ENCODE measurements at places on chromosomes 16 and 17. TPM values are rescaled to one million over a fixed set of nuclear protein-coding genes. Genes with fewer than 3 reads are reported as not detected.

The RAMP2 gene
- 9.2 TPM for total RNA-seq

DNA sequence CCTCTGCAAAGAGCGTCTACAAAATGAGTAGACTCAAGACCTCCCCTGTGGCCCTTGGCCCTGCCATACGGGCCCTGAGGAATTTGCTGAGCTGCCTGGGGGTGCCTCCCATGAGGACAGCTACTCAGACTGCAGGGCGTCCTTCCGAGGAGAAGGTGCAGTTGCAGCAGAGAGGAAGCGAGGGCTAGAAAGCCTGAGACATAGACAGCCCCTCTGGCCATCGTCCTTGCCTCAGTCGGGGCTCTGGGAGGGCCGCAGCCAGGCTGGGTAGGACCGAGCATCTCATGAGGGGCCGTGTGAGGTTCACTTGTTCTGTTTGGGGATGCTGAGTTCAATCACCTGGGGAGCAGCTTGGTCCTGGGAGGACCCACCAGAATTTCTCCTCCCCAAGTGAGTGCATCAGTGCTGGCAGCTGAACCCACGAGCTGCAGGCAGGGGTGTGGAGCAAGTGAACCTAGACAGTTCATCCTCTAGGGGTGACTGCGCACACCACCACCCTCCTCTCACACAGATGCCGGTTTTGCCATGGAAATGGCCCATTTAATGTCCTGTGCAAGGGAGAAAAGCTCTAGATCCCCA, 20.3 kb downstream of the RAB11FIP4 start:
- H3K4me3 ChIP-seq, result no peak overlapping the region
- H3K27ac ChIP-seq, result no peak overlapping the region
- H3K4me1 ChIP-seq, result peaks cover 9% of the 10 kb centered on the region
- no peaks in the 10 kb centered on the region for H3K36me3 ChIP-seq

The MAF gene
- 52.3 TPM for total RNA-seq

- H3K27ac ChIP-seq, result no peak overlapping the region
- H3K4me1 ChIP-seq, result peaks cover 6% of the 10 kb centered on the region
- H3K36me3 ChIP-seq, result no peaks in the 10 kb centered on the region
- DNase-seq, result peak; percentile 61
- no peaks in the 10 kb centered on the region for H3K27me3 ChIP-seq
These were observed 61.3 kb upstream of the KIFC3 start for GRCh38 chr16:57863434-57864160.

- H3K4me1 ChIP-seq, result peaks cover 46% of the 10 kb centered on the region
- no peak overlapping the region for H3K4me3 ChIP-seq
- no peaks in the 10 kb centered on the region for H3K27me3 ChIP-seq
- no peaks in the 10 kb centered on the region for H3K36me3 ChIP-seq
- no peak for DNase-seq
These were observed 6.0 kb downstream of the SREBF1 start for GRCh38 chr17:17830740-17831207.

- no peak overlapping the region for H3K27ac ChIP-seq
- H3K36me3 ChIP-seq, result no peaks in the 10 kb centered on the region
- no peak overlapping the region for H3K4me3 ChIP-seq
These were observed 122.4 kb downstream of the LAT start for GRCh38 chr16:29107299-29107698.

DNA sequence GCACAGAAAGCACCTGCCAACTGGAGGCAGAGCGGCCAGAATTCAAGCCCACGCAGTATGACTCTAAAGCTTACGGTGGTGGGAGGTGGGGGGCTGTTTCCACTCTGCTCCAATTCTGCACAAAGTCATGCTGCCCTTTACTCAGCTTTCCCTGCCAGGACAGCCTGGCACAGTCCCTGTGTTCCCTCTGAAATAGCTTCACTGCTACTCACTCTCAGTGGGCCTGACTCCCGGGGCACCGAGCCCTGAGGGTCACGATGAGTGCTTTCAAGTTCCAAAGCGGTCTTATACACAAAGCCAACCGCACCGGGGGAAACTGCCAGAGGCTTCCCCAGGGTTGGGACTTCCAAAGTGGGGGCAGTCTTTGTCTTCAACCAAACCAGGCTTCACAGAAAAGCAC, 306.1 kb upstream of the XYLT1 start:
- H3K4me1 ChIP-seq, result no peaks in the 10 kb centered on the region
- no peaks in the 10 kb centered on the region for H3K36me3 ChIP-seq
- DNase-seq, result no peak
- no peaks in the 10 kb centered on the region for H3K27me3 ChIP-seq
- no peak overlapping the region for H3K27ac ChIP-seq

The ENPP7 gene
- total RNA-seq, result not detected

DNA sequence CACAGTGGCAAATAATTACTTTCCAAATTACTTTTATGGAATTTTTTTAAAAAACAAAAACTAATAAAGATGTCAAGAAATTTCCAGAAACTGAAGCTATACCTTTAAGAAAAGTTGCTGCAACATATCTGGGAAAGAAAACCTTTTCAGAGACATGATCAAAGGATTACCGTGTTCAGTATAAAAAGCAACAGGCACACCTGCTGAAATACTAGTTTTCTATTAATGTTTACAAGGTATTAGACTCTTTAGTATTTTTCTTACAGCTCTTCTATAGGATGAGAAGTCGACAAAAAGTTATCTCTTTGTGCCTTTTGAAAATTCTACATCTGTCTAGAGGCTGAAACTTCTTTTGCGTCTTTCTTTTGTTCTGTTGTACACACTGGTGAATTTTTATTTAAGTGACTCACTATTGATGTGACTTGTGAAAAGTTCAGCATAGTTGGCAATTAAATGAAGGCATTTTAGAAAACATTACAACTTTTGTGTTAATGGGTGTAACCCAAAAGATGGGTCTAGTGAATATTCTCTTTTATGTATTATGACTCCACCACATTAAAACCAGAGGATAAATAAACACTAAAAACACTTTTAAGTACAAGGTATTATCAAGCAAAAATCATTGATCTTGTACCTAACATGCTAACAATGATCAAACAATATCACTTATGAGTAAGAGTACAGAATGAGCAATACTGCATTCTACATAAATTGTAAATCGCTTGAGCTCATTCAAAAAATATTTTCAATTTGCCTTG, 23.8 kb downstream of the NACA2 start:
- H3K4me1 ChIP-seq, result no peaks in the 10 kb centered on the region
- H3K27ac ChIP-seq, result no peak overlapping the region
- H3K27me3 ChIP-seq, result no peaks in the 10 kb centered on the region
- H3K4me3 ChIP-seq, result no peak overlapping the region
- no peaks in the 10 kb centered on the region for H3K36me3 ChIP-seq
- DNase-seq, result no peak

The GPRC5C gene
- total RNA-seq, result 81.0 TPM

DNA sequence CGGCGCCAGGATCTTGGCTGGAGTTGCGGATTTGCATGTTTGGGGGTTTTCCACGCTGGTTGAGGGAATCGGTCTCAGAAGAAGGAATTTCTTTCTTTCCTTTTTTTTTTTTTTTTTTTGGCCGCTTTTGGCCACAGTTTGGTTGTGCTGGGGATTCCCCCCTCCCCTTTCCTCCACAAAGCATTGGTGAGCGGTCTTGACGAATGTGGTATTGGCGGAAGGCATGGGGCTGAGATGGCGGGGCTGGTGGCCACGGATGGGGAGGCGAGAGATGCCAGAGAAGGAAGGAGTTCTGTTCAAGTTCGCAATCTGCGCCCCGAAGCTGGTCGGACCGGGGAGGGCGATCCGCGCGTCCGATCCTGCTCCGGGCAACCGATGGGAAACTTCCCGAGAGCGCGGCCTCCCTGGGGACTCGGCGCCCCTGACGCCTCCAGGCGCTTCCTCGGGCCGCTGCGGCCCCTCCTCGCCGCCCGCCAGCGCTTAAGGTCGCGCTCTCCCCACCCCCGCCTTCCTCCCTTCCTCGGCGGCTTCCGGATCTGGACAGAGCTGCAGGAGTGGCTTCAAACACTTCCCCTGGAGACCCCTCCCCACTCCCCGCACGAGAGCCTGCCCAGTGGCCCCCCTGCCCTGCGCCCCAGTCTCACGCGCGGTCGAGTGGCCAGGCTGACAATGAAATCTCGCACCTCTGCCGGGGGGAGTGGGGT, 43.2 kb downstream of the RAI1 start:
- H3K4me1 ChIP-seq, result no peaks in the 10 kb centered on the region
- H3K27me3 ChIP-seq, result no peaks in the 10 kb centered on the region
- H3K27ac ChIP-seq, result no peak overlapping the region
- DNase-seq, result no peak

- DNase-seq, result no peak
- H3K36me3 ChIP-seq, result no peaks in the 10 kb centered on the region
- no peaks in the 10 kb centered on the region for H3K4me1 ChIP-seq
- peaks cover 1% of the 10 kb centered on the region for H3K27me3 ChIP-seq
- H3K4me3 ChIP-seq, result no peak overlapping the region
These were observed 347.5 kb upstream of the ASIC2 start for GRCh38 chr17:33640629-33641028.

GRCh38 chr17:74515941-74516340, 15.3 kb downstream of the CD300LB start:
- H3K27me3 ChIP-seq, result no peaks in the 10 kb centered on the region
- H3K4me3 ChIP-seq, result no peak overlapping the region
- peaks cover 17% of the 10 kb centered on the region for H3K4me1 ChIP-seq
- H3K36me3 ChIP-seq, result no peaks in the 10 kb centered on the region

DNA sequence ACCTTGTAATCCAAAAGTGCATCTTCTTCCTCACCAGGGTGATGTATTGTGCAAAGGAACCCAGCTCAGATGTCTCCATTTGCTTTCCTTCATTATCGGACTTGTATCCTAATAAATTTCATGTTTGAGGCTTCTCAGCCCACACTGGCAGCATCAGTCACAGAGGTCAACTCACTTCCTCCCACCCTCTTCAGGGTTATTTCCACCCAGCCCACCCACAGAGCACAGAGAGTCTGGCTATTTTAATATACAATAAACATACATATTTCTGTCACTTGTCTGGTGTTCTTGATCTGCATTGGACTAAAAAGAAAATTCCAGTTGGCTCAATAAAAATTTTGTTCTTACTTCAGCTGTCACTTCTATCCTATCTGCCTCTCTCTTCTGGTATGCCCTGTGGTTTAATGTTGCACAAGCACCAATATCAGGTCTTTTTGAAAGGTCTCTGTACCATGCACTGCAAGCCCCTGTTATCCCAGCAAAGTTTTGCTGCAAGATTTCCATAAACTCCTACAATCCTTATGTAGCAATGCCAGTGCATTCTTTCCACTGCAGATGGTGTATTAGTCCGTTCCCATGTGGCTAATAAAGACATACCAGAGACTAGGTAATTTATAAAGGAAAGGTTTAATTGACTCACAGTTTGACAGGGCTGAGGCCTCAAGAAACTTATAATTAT, 201.8 kb downstream of the CDH11 start:
- no peak for DNase-seq
- H3K4me1 ChIP-seq, result no peaks in the 10 kb centered on the region
- no peak overlapping the region for H3K27ac ChIP-seq
- no peaks in the 10 kb centered on the region for H3K36me3 ChIP-seq

DNA sequence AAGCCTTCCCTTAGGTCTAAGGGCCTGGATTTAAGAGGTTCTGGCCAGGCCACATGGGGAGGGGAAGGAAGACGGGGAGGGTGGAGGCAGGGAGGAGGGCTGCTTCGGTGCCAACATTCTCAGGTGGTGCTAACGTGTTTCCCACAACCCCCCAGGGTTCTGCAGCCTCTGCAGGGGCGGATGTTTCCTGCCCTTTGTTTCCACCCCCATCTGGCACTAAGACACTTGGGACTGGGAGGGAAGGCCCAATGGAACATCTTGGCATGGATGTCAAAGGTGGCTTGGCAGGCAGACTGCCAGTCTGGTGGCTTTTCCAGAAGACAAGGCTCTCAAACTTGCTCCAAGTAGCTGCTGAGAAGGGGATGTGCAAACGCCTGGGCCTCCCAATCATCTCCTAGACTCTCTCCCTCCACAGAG, 12.7 kb downstream of the HIC1 start:
- H3K36me3 ChIP-seq, result peaks cover 54% of the 10 kb centered on the region
- peak; percentile 71 for DNase-seq
- no peaks in the 10 kb centered on the region for H3K4me1 ChIP-seq
- no peaks in the 10 kb centered on the region for H3K27me3 ChIP-seq
- peak overlapping the region; percentile 75 for H3K27ac ChIP-seq

GRCh38 chr17:68892658-68893057, 62.5 kb downstream of the ABCA8 start:
- no peaks in the 10 kb centered on the region for H3K27me3 ChIP-seq
- peaks cover 5% of the 10 kb centered on the region for H3K36me3 ChIP-seq
- no peaks in the 10 kb centered on the region for H3K4me1 ChIP-seq
- H3K4me3 ChIP-seq, result no peak overlapping the region

The CLEC18A gene
- not detected for total RNA-seq

GRCh38 chr17:69060822-69061221, at the start of gene ABCA9:
TSS of gene ABCA9 (minus strand) at chr17:69060927. CDS start at chr17:69051126, 9,801 bp downstream.
- peak within 1 kb of the TSS; percentile 39 for H3K4me3 ChIP-seq
- H3K27me3 ChIP-seq, result no peaks in the 10 kb centered on the region
- H3K36me3 ChIP-seq, result no peaks in the 10 kb centered on the region
- DNase-seq, result no peak
- H3K4me1 ChIP-seq, result no peaks in the 10 kb centered on the region

DNA sequence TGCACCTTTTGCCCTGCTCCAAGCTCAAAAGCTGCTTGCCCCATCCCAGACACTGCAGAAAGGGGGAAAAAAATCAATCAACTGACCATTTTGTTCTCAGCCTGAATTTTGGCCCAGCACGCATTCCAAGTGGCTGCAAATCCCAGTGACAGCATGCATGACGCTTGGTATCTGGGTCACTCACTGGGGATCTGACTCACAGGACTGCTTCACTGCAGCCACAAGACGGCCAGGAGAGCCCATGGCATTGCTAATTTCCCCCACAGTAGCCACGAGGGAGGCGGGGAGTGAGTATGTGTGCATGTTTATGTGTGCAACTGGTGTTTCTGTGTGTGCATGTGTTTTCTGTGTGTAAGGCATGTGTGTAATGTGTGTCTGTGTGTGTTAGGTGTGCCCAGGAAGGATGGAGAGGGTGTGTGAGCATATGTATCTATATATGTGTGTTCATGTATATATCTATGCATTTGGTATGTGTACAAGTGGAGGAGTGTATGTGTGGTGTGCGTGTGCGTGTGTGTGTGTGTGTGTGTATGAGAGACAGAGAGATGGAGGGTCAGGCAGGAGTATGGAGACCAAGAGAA, 33.8 kb downstream of the SDK2 start:
- H3K27me3 ChIP-seq, result no peaks in the 10 kb centered on the region
- no peak overlapping the region for H3K4me3 ChIP-seq
- H3K4me1 ChIP-seq, result no peaks in the 10 kb centered on the region
- H3K36me3 ChIP-seq, result no peaks in the 10 kb centered on the region
- no peak for DNase-seq

The PLXDC1 gene
- 2.3 TPM for total RNA-seq
